ENCODE measurements at places on chromosomes 3 and 15. TPM values are rescaled to one million over a fixed set of nuclear protein-coding genes. Genes with fewer than 3 reads are reported as not detected.

GRCh38 chr3:43426388-43426787 lies 140.0 kb downstream of the SNRK start:
- no peak for DNase-seq

DNA sequence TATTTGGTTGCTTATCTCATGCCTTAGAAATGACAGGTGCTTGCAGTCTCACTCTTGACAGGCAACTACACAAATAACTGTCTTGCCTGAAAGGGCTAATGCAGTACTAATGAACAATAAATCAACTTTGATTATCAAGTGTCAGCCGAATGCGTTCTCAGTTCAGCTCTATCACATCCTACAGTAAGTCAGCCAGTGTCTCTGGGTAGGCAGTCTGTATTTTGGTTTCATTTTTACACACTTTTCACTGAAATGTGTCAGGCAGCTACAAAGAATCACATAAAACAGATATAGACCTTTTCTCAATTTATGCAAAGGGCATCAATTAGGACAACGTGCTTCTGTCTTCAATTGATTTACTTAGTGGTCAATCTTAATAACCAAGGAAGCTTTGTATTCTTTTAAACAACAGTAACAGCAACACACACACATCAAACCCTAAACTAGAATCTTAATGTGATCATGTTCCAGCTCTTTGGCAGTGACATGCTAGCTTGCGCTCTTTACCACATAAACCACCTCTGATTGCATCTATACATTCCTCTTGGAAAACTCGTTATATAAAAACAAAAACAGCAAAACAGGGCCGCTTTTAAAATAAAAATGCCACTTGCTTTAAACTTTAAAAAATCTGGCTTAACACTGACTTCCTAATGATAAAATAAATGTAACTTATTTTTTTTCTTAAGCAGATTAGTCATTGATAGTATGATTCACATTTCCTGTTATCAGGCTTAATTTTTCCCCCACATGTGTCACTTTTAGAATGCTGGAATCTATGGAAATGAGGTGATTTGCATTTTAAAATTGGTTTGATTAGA lies 520.4 kb downstream of the FOXP1 start:
- peak; percentile 58 for DNase-seq

- DNase-seq: no peak
Observed at GRCh38 chr3:113620091-113620490, 76.4 kb downstream of the USF3 start.

BHLHE40 gene
- 53.5 TPM for total RNA-seq

DNA sequence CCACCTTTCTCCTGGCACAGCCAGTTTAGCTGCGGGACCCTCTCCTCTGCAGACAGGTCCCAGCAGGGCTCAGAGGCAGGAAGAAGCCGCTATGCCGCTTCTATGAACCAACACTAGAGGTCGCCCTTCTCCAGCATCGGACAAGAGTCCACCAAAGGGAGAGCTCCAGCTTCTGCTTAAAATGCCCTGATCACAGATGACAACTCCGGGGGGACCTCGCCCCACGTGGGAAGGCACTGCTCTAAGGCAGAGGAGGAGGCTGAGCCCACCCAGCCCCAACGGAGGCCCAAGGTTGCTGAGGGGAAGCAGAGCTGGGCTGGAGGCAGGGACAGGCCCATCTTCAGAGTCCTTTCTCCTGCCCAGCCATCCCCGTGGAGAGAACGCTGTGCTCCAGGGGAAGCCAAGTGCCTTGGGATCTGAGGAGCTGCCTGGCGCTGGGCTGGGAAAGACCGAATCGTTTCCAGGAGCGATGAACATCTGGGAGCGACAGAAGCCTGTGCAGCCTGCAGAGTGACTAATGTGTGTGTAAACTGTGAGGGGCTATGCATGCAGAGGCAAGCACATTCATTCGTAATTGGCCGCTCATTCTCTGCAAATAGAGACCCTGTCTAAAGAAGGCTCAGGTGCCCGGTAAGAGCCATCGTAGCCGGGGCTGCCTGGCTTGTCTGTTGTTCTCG lies 43.5 kb upstream of the BDH1 start:
- peak; percentile 83 for DNase-seq

SNRPN gene
- 109 TPM for total RNA-seq

- no peak for DNase-seq
Observed at GRCh38 chr3:195224156-195224979, 46.6 kb downstream of the XXYLT1 start.

DNA sequence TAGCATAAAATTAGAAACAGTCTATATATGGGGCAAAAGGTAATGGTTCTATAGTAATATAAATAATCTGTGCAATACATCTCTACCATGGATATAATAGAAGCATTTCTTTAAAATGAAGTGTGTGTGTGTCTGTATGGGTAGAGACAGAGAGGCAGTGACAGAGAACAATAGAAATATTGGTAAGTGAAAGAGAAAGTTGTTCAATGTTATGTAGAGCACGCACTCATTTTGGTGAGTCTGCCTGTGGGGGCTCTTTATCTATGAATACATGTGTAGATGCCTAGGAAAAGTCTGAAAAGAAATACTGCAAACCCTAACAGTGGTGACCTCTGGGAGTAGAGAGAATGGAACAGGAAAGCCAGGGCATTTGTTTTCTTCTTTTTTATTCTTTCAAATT lies 182.6 kb downstream of the STAC start:
- DNase-seq: no peak

GRCh38 chr15:50145451-50145872 lies 26.4 kb upstream of the ATP8B4 start:
- DNase-seq: peak; percentile 87

EEF1AKMT4 gene
- 3.9 TPM for total RNA-seq

PDCD6IP gene
- 165 TPM for total RNA-seq

TM6SF1 gene
- total RNA-seq: 1.7 TPM

DLL4 gene
- 5.5 TPM for total RNA-seq

CCDC54 gene
- not detected for total RNA-seq

GRCh38 chr15:90151989-90152645 lies 49.0 kb upstream of the SEMA4B start:
- DNase-seq: no peak

GRCh38 chr3:10188804-10189556 lies 24.3 kb downstream of the IRAK2 start:
- no peak for DNase-seq

DNA sequence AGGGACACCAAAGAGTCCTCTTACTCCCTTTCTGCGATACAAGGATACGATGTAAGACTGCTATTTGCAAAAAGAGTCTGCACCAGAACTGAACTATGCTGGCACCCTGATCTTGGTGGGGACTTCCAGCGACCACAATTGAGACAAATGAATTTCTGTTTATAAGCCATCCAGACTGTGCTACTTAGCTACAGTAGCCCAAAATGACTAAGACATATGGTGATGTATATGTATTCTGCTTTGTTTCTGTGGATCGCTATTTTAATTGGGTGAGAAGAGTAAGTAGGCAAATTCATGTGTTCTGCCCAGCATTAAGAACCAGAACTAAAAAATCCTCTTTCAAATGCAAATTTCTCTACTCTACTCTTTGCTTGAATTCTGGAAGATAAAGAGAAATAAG lies 720.9 kb downstream of the DIPK2A start:
- no peak for DNase-seq

DNA sequence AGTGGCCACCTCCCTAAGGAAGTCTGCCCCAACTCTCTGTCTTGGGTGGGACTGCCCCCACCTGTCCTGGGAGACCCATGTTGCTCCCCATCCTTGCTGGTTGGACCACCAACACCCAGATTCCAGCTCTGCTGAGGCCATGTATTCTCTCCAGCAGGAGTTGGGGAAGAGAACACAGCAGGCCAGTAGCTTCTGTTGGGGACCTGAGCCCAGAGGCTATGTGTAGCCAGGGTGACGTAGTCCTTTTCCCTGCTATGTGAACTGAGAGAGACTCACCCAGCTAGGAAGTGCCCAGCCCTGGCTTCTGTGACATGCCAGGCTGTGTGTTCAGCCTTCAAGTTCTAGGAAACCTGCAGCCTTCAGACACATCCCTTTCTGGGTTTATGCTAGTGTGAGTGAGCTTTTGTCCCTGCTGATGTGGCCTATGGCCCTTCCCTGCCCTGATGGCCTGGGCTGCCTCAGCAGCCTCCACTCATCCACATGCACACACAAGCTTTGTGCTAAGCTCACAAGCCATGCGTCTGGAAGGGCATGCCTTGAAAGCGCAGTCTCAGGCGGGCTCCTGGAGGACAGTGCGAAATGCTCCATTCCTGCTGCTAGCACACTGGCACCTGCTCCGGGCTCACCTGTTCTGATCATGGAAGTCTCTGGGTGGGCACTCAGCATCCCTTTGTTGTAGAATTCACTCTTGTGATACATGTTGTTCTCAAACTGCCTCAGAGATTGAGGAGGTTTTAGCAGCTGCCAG lies 42.6 kb downstream of the KY start:
- no peak for DNase-seq

DNA sequence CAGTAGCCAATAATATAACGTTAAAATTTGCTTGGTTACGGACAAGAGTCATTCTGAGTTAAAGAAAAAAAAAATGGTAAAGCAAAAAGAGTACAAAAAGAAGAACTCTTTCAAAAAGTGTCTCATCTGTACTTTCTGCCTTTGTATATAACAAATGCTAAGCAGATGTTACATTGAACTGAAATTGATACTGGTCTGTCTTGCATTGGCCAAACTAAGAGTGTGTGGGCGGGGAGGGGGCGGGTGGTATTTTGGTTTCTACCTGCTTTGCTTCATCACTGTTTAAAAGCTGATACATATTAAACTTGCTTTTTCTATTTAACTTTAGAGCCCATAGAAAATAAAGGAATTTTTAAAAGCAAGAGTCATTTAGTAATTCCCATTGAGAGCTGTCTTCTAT lies 215.0 kb upstream of the THBS1 start:
- DNase-seq: no peak

- DNase-seq: no peak
Observed at GRCh38 chr3:86991840-86992435, 989 bp upstream of the VGLL3 start.

DCLK3 gene
- under 0.01 TPM for total RNA-seq

DNA sequence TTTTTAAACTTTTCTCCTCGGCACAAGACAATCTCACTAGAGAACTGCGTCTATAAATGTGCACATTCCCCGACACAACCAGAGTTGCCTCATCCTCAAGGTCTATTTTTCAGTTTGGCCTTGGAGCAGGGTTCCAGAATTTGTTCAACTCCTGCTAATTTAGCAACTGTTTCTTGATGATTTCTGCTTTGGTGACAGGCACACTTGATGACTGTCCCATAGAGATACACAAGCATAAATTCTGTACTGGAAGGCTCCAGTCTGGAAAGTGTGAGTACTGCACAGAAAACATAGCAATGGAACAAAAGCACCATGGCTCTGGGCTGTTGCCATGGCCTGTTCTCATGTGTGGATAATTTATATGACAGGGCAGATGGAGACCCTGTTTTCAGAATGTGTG lies 379.6 kb upstream of the PDZRN3 start:
- DNase-seq: no peak

DNA sequence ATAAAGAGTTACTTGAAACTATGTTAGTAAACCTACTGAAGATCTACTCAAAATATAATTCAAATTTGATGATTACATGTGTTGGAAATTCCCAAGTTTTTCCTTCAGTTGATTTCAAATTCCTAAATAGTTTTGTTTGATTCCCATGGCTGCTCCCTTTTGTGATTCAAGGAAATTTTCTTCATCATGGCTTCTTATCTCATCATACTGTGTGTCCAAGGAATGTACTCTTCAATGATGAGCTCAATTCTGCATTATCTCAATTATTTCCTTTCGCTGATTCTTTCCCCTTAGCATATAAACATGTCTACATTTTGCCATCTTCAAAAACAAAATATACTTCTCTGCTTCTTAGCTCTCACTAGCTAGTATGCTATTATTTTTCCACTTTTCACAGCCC lies 460.4 kb upstream of the NAALADL2 start:
- DNase-seq: no peak

SEMA5B gene
- total RNA-seq: not detected

DNA sequence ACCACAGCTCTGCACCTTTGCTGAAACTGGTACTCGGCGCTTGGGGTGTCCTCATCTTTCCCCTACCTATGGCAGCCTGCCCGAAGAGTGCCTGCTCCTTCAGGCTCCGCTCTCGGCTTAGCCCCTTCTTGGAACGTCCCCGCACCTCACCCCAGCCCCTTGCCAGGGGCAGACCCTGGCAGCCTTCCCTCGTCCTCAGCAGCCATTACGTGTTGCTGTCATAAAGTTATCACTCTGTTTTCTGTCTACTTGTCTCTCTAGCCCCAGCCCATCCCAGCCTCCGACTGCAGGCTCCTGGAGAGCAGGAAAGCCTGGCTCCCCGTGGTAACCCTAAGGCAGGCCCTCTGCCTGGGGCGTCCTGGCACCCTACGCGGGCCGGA lies 5.1 kb upstream of the BAHD1 start:
- no peak for DNase-seq

FBN1 gene
- total RNA-seq: 333 TPM

- no peak for DNase-seq
Observed at GRCh38 chr3:78799681-78800080, 968.1 kb downstream of the ROBO1 start.

DNA sequence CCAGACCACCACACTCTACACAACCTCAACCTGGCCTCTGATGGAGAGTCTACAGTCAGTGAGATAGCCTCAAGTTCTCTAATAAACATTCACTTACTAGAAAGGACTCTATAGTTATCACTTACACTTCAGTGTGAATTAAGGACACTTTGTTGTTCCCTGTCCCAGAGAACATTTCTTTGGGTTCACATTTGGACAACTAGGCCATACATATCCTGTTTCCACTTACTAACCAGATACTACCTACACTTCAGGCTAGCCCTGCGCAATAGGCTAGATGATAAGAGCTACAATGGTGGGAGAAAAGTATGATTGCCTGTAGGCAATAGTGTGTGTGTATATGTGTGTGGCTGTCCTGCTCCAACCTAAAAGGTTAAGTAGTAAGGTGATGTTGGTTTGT lies 72.7 kb downstream of the TP63 start:
- DNase-seq: no peak

GRCh38 chr3:177430653-177431052 lies 233.4 kb upstream of the TBL1XR1 start:
- DNase-seq: no peak

DNA sequence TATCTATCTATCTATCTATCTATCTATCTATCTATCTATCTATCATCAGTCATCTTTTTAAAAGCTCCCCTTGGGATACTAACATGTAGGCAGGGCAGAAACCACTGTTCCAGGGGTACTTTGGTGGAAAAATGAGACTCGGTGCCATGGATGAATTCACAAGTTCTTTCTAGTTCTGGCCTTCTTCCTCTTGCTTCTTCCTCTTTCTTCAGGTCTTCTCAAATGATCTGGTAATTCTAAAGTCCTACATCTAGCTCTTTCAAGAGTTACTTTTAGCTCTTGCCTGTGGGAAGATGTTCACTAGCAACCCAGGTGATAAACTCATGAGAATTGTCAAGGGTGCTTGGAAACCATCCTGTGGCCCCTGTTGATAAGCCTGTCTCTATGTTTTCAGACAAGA lies 168.5 kb upstream of the TBC1D5 start:
- DNase-seq: no peak

GRCh38 chr3:64392001-64392400 lies 166.7 kb upstream of the PRICKLE2 start:
- DNase-seq: no peak

GRCh38 chr3:19967812-19968211 lies 20.9 kb downstream of the RAB5A start:
- DNase-seq: no peak
